GM04504 (cell line): ENCODE measurements at places on chromosomes 11 and 22.

GRCh38 chr11:95455228-95455970 is 224.4 kb upstream of the SESN3 start:
- DNase-seq, result no peak

- no peak for DNase-seq
Measured at GRCh38 chr11:1564535-1565172, 7.4 kb downstream of the DUSP8 start.

GRCh38 chr11:94405062-94405833 is 4.0 kb upstream of the GPR83 start:
- no peak for DNase-seq

GRCh38 chr11:117271208-117271607 is 19.9 kb upstream of the BACE1-AS start:
- no peak for DNase-seq

DNA sequence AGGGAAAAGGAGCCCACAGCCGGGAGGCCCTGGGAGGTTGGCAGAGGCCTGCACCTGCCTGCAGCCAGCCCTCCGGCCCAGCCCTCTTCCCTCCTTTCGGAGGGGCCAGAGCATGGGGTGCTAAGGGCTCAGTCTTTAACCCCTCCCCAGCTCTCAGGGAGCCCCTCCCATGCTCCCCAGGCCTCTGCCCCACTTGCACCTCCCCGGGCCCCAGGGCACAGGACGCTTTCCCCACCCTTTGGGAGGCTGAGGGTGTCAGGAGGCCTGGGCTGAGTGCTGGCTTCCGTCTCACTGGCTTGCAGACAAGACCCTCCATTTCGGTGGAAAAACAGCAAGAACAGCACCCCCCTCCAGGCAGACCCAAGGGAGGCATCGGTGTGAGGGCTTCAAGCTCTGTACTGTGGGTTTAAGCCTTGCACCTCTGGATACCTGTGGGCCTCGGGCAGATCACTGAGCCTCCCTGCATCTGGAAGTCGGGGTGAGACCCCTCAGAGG is 7.3 kb downstream of the ASCL2 start:
- no peak for DNase-seq

DNA sequence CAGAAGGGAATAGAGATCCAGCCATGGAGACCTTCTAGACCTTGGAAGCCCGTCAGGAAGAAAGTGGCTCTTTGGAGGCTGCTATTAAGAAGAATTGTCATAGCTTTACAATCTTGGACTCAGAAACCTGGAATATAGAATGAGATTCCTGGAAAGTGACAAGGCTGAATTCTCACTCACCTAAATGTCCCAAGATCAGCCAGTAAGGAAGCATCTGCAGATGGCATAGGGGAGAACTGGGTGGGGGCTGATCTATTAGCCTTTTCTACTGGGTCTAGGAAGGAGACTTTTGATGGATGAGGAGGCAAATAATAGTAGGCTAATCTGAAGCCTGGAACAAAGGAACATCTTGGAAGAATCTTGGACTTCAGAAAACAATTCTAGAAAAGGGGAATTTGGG is at the start of gene OR51G1:
Gene OR51G1, minus strand, starts transcription at position 101 of the 400 bp plus-strand sequence. Its CDS starts 0 bp downstream, at position 101.
- DNase-seq, result no peak

- DNase-seq, result no peak
Measured at GRCh38 chr22:28373831-28374230, 305.8 kb downstream of the TTC28 start.

GRCh38 chr11:115886422-115886733 is 382.2 kb upstream of the CADM1 start:
- DNase-seq, result no peak
